ENCODE measurements at places on chromosomes 2 and 18.

DNA sequence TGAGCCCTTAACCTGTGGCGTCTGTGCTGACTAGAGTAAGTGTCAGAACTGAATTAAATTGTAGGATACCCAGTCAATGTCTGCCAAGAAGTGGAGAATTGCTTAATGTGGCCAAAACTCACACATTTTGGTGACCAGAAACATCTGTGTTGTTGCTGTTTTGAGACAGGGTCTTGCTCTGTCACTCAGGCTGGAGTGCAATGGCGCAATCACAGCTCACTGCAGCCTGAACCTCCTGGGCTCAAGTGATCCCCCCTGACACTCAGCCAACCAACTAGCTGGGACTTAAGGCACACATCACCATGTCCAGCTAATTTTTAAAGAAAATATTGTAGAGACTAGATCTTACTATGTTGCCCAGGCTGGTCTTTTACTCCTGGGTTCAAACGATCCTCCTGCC lies 34.4 kb upstream of the RTN4 start:
- DNase-seq, result no peak

DNA sequence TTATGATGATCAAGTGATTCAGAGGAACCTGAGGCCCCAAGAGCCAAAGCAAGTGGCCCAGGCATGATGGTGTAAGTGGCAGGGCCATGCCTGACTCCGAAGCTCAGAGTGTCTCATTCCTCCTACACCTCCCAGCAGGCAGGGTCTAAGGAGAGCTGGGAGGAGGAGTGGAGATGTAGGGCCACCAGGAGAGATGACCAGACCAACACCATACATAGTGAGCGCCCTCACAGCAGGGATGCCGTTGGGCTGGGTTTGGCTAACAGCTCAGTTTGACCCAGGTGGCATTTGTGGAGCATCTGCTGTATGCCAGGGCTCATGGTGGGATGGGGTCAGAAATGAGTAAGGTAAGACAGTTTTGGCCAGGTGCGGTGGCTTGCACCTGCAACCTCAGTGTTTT lies 80.7 kb downstream of the MARCO start:
- DNase-seq, result no peak

GRCh38 chr2:171386627-171387026 lies 47.2 kb downstream of the METTL8 start:
- no peak for DNase-seq

DNA sequence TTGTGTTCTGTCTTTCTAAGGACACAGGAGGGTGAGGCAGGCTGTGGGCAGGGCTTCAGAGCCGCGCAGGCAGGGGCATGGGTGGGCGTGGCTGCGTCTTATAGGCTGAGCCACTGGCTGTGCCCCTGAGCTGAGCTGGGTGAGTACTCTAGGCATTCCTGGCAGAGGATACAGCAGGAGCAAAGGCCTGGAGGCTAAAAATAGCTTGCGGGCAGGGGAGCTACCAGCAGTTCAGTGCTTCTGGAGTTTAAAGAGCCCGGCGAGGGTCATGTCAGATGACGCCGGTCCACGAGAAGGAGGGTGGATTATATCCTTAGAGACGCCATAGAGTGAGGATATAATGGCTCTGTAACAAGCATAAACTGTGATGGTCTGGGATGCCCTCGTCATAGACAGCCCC lies 31.5 kb upstream of the PDIA6 start:
- DNase-seq, result peak; percentile 67

DNA sequence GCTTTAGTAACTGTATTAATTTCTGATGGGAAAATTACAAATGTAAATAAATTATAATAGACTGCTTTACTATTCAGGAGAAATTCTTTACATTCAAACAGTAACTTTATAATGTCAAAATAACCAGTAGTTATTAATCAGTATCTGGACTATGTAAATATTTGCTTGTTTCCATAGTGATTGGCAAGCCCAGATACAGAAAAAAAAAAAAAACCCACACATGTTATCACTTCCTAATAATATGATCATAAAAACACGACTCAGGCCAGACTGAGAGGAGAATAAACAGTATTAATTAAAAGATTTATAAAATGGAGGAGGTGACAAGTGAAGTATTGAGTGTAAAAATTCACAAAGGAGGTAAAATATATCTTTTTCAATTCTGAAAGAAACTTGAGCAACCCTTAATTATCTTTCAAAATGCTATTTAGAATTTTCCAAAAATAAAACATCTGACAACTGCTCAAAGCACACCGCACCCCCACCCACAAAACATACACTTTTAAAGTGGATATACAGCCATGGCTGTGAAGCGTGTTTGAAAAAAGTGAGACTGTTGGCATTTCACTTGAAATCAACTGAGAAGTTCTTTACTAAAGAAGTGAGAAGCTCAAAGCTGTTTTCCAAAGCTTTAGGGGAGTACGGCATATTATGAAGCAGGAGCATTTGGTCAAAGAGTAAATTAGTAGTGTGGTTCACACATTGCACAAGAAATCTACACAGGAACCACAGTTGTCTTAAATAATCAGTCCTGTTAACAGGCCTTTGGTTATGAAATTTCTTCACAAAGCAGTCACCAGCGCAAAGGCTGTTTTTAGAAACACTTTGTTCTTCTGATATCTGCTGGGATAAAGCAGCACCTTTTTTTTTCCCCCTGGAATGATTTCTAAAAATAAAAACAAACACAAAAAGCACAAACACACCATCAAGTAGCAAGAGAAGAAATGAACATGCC lies 475.8 kb downstream of the TXNL1 start:
- DNase-seq, result no peak

DNA sequence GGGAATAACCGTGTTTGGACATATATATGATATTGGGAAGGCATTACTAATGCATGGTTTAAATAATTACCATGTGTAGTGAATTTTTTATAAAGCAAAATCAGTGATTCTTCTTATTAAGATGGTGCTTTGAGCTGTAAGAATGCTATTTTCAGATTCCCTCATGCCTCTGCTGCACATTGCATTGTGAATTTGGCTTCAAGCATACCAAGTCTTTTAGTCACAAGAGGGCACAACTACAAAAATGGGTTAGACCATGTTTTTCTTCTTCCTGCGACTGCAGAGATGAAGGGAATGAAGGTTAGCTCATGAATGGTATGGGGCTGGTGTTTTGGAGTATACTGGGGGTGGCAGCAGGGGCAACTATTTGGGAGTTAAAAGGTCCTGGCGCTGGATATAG lies 320.1 kb downstream of the SLC4A3 start:
- no peak for DNase-seq

DNA sequence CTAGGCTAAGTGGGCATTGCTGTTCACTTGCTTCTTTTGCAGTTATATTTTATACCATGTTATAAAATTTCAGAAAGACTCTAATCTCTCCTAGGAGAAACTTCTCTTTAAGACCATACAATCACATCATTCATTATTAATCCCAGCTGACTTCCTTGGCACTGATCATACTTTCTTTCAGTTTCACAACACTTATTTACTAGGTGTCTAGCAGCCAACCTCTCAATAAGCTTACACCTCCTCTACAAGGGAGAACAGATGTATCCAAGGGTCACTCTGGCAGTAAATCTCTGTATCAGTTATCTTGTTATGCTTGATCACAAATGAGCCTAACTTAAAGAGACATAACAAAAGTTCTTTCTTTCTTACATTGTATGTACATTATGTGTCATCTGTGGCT lies 69.8 kb upstream of the EPB41L5 start:
- DNase-seq, result no peak

DNA sequence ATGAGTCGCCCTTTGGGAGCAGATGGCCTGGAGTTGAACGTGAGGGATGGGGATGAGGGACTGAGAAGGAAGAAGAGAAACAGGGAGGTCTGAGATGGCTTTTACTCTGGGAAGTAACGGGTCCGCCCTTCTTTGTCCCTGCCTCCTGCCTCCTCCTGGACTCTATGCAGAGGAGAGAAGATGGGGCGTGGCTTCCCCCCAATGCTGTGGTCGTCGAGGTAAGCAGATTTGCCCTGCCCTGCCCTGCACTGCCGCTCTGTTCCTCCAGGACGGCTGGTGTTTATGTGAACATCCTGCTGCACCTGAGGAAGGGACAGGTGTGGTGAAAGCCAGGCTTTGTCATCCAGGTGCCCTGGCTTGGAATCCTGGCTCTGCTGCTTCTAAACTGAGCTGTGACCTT lies 13.5 kb upstream of the NTSR2 start:
- DNase-seq, result peak; percentile 60

DNA sequence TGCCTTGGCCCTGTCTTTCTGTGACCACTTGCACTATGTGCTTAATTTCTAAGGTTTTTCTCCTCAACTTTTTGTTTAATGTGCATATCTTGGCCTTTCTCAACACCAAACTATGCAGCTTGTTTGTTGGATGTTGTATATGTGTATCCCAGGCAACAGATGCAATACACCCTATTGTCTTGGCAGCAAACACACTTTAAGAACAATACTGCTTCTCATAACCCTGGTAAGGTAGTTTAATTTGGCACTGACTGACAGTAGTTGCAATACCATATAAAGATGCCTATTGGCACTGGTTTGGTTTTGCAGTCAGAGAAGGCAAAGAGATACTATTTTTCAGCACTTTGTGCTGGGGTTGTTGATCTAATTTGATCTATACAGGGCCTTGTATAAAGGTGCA lies 360.7 kb upstream of the CWC22 start:
- no peak for DNase-seq

GRCh38 chr2:20452551-20452950 lies 5.7 kb downstream of the RHOB start:
- peak; percentile 78 for DNase-seq

- DNase-seq, result no peak
Measured at GRCh38 chr2:9498210-9498609, 23.9 kb downstream of the IAH1 start.

- DNase-seq, result no peak
Measured at GRCh38 chr2:153052807-153053559, 334.6 kb downstream of the ARL6IP6 start.

- DNase-seq, result no peak
Measured at GRCh38 chr2:212242724-212243123, 295.9 kb downstream of the ERBB4 start.

GRCh38 chr18:46482831-46483230 lies 174.2 kb downstream of the LOXHD1 start:
- DNase-seq, result no peak

DNA sequence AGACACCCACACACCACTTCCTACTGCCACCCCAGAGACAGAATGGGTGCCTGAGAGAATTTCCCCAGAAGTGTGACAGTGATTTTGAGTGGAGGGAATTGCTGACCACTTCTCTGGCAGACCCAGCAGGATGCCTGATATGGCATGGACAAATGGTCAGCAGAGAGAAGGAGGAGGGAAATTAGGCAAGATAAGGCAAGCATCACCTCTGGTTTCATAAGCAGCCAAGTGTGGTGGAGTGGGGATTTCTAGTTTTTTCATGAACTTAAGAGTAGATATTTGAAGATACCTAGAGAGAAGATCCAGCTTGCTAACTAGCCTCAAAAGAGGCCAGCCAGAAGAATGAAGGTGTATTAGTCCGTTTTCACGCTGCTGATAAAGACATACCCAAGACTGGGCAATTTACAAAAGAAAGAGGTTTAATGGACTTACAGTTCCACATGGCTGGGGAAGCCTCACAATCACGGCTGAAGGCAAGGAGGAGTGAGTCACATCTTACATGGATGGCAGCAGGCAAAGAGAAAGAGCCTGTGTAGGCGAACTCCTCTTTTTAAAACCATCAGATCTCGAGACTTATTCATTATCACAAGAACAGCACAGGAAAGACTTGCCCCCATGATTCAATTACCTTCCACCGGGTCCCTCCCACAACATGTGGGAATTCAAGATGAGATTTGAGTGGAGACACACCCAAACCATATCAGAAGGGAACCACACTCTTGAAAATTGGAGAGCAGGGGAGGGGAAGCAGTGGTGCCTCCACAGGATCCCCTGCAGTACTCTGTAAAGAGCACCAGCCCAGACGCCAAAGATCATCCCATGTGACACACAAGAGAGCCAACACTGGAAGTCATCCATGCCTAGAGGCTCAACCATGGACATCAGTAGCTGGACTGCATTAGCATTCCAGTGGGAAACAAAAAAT lies 64.2 kb downstream of the RBM43 start:
- DNase-seq, result no peak

- DNase-seq, result no peak
Measured at GRCh38 chr2:160278879-160279177, 78.8 kb upstream of the ITGB6 start.

DNA sequence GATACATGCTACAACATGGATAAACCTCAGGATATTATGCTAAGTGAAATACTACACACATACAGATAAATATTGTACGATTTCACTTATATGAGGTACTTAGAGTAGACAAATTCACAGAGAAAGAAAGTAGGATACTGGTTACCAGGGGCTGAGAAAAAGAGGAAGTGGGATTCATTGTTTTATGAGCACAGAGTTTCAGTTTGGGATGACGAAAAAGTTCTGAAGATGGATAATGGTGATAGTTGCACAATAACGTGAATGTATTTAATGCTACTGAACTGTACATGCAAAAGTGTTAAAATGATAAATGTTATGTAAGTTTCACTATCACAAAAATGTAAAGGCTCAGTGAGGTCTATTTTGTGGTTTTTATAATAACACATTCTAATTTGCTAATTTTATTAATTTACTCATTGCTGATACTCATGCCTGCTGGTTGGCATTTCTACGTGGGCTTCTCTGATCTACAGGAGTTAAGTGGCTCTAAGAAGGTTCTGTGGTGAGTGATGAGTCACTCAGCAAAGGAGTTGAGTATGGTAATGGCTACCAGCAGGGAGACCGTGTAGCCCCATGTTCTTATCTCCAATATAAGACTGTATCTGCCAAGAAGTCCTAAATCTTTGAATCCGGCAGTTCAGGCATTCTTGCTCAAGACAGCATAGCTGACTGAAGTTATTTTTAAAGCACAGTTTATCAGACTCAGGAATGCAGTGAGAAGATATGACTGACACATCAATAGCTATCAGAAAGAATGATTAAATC lies 41.1 kb downstream of the UPP2 start:
- no peak for DNase-seq

GRCh38 chr2:192700934-192701333 lies 506.2 kb upstream of the TMEFF2 start:
- no peak for DNase-seq

DNA sequence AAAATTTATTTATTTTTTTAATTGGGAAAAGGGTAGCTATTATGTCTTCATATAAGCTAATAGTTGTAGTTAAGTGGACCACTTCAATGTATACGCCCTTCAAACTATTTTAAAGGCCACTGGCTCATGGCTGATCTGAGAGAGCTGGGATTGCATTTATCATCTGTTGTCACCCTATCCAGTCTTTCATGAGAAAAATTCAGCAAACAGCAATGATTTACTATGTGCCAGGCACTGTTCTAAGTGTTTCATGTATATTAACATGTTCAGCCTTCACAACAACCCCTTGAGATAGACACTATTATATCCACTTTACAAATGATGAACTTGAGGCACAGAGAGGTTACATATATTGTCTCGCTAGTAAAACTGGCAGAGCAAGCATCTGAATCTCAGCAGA lies 66.1 kb upstream of the ZNF397 start:
- DNase-seq, result no peak

GRCh38 chr2:210965472-210965871 lies 409.1 kb downstream of the CPS1 start:
- no peak for DNase-seq
